ENCODE measurements at places on chromosomes 3 and 15. TPM values are rescaled to one million over a fixed set of nuclear protein-coding genes. Genes with fewer than 3 reads are reported as not detected.

The CCRL2 gene
- total RNA-seq, result not detected

GRCh38 chr3:46206282-46207015 lies 1.7 kb downstream of the CCR1 start:
- DNase-seq, result no peak
- no peak overlapping the region for H3K4me3 ChIP-seq
- H3K36me3 ChIP-seq, result no peaks in the 10 kb centered on the region
- H3K27me3 ChIP-seq, result no peaks in the 10 kb centered on the region

DNA sequence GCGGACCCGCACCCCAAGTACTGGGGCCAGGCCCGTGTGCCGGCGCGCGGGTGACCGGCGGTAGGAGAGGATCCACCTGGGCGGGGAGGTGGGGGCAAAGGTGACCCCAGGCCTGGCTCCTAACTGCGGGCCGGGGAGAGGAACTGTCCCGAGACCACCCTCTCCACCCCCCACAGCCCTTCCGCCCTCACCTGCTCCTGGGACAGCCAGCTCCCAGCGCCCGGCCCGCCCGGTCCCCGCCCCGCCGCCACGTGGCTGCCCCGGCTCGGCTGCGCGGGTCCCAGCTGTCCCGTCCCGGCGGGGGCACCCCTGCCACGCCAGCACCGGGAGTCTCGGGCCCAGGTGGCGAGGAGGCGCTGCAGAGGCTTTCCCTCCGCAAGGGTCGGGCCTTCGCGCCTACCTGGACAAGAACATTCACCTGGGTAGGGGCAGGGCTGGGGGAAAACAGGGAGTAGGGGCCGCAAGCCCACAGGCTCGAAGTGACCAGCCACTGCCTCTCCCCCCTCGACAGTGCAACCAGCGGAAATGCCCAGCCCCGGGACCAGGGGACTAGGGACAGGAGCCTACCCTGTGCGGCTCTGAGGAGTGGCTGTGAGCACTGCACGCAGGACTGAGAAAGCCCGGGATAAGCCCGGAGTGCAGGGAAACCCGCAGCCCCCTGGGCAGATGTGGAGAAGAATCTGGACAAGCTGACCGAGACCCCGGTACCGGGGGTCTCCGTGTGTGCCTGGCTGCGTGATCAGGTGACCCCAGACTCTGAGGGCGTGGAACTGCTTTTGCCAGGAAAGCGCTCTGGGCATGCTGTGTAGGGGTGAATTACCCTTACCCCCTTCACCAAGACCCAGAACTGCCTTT lies at the start of gene SLC12A8:
Gene SLC12A8, minus strand, starts transcription at position 240 of the 855 bp plus-strand sequence. CDS start 1,399 bp downstream, outside the sequence.
- H3K36me3 ChIP-seq, result no peaks in the 10 kb centered on the region
- H3K27me3 ChIP-seq, result peaks cover 5% of the 10 kb centered on the region
- H3K4me1 ChIP-seq, result peaks cover 21% of the 10 kb centered on the region

GRCh38 chr3:58672880-58673279 lies 6.3 kb upstream of the FAM3D start:
- H3K36me3 ChIP-seq, result no peaks in the 10 kb centered on the region
- DNase-seq, result no peak
- no peak overlapping the region for H3K27ac ChIP-seq

GRCh38 chr3:121545049-121545573 lies 677 bp downstream of the POLQ start:
- H3K4me1 ChIP-seq, result no peaks in the 10 kb centered on the region
- H3K4me3 ChIP-seq, result peak overlapping the region; percentile 97
- H3K36me3 ChIP-seq, result peaks cover 5% of the 10 kb centered on the region

DNA sequence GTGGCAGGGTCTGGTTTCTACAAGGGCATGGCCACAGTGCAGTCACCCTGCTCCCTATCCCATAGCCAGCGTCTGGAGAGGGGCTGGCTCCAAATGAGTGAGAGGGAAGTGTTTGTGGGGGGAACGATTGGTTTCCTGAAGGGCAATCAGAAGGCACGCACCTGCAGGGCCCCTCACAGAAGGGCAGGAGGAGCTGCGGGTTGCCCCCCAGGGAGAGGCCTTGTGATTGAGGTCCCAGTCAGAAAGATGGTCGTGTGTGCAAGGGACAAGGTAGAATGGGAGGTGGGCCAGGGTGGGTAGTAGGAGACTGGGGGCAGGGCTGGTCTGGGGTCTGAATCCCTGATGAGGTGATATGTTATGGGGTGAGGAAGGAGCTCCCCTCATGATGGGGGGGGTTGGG lies 35.8 kb downstream of the LIMD1 start:
- H3K4me1 ChIP-seq, result peaks cover 4% of the 10 kb centered on the region
- H3K4me3 ChIP-seq, result no peak overlapping the region
- DNase-seq, result no peak
- no peaks in the 10 kb centered on the region for H3K27me3 ChIP-seq

- no peak overlapping the region for H3K27ac ChIP-seq
- no peak for DNase-seq
- H3K4me1 ChIP-seq, result no peaks in the 10 kb centered on the region
Measured at GRCh38 chr3:20914310-20914709, 728.3 kb upstream of the SGO1 start.

DNA sequence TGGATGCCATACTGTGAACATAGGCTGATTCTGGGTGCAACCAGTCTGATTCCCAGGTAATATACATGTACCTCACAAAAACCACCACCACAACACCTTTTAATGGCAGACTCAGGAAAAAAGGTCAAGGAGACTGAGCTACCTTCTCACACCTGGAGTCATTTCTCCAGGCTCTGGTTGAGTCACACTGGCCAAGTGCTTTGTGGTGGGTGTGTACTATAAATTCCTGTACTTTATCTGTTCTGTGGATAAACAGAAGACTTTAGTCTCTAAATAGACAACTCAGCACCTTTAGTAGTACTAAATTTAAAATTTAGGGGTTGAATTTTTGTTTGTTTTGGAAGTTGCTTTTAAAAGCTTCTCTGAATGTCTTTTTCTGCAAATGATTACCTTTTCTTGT lies 46.7 kb downstream of the TOP2B start:
- H3K36me3 ChIP-seq, result peaks cover 26% of the 10 kb centered on the region
- DNase-seq, result no peak
- no peak overlapping the region for H3K27ac ChIP-seq
- H3K27me3 ChIP-seq, result no peaks in the 10 kb centered on the region
- no peaks in the 10 kb centered on the region for H3K4me1 ChIP-seq
- H3K4me3 ChIP-seq, result no peak overlapping the region
